ENCODE measurements at places on chromosomes 11 and 22.
A peak's percentile ranks its signal among the peaks of the same experiment; 100 is the strongest.

- no peak for DNase-seq
Measured at GRCh38 chr11:43239791-43240190, 72.0 kb upstream of the API5 start.

DNA sequence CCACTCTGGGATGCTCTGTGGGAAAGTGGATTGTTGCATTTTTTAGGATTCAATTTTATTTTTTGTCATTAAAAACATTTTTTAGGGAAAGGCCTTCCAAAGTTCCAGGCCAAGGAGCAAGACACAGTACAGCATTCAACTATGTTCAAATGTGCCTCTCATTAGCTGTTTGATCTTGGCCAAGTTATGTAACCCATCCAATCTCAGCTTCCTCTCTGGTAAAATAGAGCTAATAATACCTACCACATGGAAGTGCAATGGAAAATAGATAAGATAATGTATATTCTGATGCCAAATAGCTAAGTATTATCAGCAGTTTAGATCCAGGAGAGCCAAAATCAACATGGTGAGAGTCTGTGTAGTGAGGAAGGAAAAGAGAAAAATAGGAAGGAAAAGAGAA lies 220.3 kb upstream of the SESN3 start:
- DNase-seq = peak; percentile 10

DNA sequence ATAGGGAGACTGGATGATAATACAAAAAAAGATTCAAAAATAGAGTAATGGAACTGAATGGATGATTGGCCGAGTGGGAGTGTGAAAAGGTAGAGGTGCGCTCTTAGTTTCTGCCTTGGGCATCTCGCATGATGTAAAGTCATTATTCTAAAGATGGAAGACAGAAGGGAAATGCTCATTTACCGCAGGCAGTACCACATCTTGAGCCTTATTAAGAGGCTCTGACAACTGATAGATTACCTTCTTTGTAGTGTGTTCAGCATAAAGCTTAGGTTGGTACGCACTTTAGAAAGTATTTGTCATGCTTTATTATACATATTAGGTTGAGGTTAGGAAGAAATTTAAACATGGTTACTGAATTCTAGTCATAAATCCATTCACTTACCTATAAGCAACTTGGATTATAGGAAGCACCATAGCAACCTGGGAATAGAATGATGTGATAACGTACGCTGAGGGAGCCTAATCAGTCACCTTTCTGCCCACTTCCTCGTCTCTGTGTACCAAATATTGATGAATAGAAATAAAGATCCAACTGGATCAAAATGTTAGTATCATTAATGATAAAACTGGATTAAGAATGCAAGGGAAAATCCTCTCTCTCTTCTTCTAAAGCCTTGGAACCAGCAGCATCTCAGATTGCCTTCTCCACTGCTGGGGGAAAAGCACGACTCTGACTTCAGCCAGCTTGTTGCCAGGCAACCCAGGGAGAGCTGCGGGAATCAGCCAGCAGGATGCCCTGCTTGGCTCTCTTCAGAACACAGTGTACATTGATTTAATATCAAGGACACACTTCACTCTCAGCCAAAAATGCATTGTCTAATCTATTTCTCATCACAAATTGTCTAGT lies 29.0 kb upstream of the VWA5A start:
- no peak for DNase-seq

DNA sequence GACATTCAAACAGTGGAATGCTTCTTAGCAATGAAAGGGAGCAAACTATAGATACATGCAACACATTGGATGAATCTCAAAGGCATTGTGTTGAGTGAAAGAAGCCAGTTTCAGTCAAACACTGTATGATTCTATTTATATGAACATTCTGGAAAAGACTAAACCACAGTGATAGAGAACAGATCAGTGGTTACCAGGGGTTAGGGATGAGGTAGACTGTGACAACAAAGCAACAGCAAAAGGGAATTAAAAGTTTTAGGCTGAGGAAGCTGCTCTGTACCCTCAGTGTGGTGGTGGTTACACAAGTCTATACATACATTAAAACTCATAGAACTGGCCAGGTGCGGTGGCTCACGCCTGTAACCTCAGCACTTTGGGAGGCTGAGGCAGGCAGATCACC lies 23.0 kb downstream of the FDX1 start:
- DNase-seq = no peak
